Body of pancreas (tissue), 4 donors: ENCODE measurements at places on chromosomes 6 and 20. TPM values are rescaled to one million over a fixed set of nuclear protein-coding genes. Genes with fewer than 3 reads are reported as not detected.

BPIFB3 gene
- total RNA-seq: not detected

KHDC1L gene
- not detected for total RNA-seq

KIAA1586 gene
- total RNA-seq: 6.0 TPM

CST4 gene
- not detected for total RNA-seq

CAGE1 gene
- total RNA-seq: not detected

NT5E gene
- 3.1 TPM for total RNA-seq

KIFC1 gene
- total RNA-seq: 0.66 TPM

GRCh38 chr20:57943950-57944349, 234.1 kb upstream of the PMEPA1 start:
- no peak for DNase-seq

- no peak for DNase-seq
Measured at GRCh38 chr6:166633732-166634535, 6.9 kb upstream of the RPS6KA2 start.

GRCh38 chr6:81838724-81839426, 86.4 kb upstream of the TENT5A start:
- no peak for DNase-seq

DNA sequence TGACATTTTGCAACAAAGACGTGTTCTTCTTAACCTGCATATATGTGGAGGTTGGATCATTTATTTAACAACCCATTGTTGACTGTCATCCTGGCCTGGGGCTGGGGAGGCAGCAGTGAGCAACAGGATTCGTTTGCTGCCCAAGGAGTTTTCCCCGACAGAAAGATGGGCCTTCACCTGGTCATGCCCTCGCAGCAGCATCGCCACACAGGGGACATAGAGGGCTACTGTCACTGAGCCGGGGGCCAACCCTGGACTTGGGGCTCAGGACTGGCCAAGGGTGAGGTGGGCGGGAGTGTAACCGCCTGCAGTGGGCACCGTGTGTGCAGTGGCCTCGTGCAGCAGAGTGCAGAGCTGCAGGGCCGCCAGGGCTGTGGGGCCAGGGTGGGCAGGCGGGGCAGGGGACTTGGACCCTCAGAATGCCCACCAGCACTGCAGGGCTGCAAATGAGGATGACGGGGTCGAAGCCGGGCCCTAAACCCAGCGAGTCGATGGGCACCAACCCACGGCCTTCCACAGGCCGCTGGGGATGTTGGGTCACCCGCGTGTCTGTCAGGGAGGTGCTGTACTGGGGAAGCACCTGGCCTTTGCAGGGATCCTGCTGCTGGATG, 11.8 kb downstream of the DUSP22 start:
- no peak for DNase-seq

- no peak for DNase-seq
Measured at GRCh38 chr6:25499615-25500235, 152.3 kb upstream of the SCGN start.

DNA sequence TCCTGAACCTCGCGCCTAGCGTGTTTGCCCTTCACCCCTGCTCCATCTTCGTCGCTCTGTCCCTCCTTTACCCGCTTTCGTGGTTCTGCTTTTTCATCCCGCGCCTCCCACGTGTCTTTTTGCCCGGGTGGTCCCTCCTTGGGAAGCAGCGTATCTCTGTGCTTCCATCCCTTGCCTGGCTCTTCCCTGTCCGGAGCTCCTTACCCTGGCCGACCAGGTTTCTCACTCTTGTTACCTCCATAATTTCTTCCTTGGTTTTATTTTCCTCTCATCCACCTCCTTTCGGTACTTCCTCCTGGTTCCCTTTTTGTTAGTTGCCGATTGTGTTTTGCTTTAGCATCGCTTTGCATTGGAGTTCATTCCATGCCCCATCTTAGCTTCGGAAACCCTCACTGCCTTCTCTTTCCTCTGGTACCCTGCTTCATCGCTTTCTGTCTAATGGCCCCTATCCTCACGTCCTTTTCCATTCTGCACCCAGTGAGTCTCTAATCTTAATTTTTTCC, 735 bp downstream of the FAM135A start:
- DNase-seq: no peak

- peak; percentile 24 for DNase-seq
Measured at GRCh38 chr20:16601047-16601446, 27.8 kb upstream of the KIF16B start.

DNA sequence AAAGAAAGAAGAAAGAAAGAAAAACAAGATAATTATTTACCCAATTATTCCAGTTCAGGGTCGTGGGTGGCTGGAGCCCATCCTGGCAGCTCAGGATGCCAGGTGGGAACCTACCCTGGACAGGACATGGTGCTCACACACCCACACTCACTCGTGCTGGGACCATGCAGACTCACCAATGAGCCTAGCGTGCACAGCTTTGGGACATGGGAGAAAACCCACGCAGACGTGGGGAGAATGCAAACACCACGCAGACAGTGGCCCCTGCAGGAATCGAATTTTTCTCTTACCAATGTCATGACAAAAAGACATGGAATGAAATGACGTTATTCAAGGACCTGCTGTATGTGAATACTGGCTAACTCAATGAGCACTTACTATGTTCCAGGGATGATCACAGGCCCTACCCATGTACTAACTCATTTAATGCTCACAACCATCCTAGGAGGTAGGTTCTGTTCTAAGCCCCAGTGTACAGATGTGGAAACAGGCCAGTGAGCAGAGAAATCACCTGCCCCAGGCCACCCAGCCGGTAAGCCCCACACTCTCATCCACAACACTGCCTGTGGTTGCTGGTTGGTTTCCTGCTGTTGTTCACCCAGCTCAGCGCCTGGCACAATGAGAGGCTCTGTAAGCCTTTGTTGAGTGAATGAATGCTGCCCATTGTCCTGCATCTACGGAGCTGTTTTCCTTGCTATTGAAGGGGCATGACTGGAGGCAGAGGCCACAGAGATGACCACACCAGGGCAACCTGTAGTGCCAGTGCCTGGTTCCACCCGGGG, 6.8 kb upstream of the PI16 start:
- DNase-seq: no peak

DNA sequence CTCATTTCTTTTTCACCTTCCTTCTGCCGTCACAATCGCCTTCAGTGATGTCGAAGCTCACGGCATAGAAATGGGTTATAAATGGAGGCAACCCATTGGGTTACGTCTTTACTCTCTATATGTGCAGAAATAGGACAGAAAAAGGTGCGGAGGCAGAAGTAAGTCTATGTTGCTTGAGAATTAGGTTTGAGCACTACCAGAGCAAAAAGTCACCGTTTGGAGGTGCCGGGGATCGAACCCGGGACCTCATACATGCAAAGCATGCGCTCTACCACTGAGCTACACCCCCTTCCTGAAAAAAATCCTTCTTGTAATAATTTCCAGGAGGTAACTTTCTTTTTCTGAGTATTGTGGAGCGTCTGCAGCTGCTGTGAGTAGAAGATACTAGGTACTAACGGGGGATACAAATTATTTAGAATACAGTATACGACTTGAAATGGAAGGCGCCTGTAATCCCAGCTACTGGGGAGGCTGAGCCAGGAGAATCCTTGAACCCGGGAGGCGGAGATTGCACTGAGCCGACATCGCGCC, 134.2 kb downstream of the TRIM27 start:
- DNase-seq: no peak

GRCh38 chr6:158711264-158711663, 61.4 kb downstream of the SYTL3 start:
- DNase-seq: no peak

DNA sequence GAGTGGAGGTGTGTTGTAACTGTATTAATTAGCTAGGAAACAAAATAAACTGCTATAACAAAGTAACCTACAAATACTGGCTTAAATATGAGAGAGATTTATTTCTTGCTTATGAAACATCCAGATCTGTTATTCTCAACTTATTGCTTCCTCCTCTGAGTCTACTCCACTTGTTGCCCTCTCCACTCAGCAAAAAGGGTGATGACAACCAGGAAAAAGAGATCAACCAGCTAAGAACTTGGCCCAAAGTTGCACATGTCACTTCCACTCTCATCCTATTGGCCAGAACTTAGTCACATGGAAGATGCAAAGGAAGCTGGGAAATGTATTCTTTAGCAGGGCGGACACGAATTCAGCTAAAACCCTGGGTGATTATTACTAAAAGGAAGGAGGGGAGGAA, 5.2 kb upstream of the TP53RK start:
- DNase-seq: no peak

DNA sequence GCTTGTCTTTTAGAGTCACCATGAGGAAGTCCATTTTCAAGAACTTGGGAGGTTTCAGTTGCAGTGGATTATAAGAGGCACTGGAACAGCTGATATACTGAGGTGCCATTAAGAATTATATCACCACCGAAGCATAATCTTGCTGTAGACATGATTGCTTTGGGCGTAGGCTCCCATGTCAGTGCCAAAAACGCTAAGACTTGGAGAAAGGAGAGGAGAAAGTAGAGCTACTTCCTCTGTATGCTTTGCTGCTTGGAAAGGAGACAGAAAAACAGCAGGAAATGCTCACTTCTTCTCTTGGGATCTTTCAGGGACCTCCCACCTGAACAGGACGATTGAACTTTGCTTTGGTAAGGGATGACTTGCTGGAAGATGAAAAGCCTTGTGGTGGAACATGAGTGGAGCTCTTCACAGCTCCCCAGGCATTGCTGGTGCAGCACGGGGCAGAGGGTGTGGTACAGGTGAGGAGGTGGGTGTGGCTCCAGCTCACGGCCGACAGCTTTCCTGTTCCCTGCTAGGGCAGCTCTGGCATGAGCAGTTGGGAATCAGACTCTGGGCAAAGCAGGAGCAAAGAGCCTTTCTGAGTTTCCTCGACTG, 190.4 kb upstream of the JAG1 start:
- peak; percentile 84 for DNase-seq
